Sciatic nerve (tissue), 2 donors: ENCODE measurements at places on chromosomes 6 and 20. TPM values are rescaled to one million over a fixed set of nuclear protein-coding genes. Genes with fewer than 3 reads are reported as not detected.

Gene EPPIN
- total RNA-seq: not detected

Gene WFDC12
- not detected for total RNA-seq

Gene FAM162B
- total RNA-seq: 8.9 TPM

Gene POPDC3
- 9.9 TPM for total RNA-seq

Gene HRH3
- total RNA-seq: not detected

Gene TMEM74B
- 7.1 TPM for total RNA-seq

Gene METTL24
- 2.7 TPM for total RNA-seq

Gene PRR18
- total RNA-seq: not detected
